Dorsolateral prefrontal cortex (tissue), 122 donors: ENCODE measurements at places on chromosomes 2 and 18.

GRCh38 chr2:215447673-215448081, 11.8 kb upstream of the FN1 start:
- no peak for DNase-seq

- no peak for DNase-seq
Measured at GRCh38 chr2:217329023-217329431, 469.2 kb upstream of the TNP1 start.

- no peak for DNase-seq
Measured at GRCh38 chr2:185144159-185144919, 546.0 kb downstream of the ZNF804A start.

GRCh38 chr2:219254590-219255201, 978 bp upstream of the TUBA4A start:
- no peak for DNase-seq

- no peak for DNase-seq
Measured at GRCh38 chr2:201962774-201963562, 70.7 kb upstream of the FZD7 start.
